ENCODE measurements at places on chromosomes 13 and 19. TPM values are rescaled to one million over a fixed set of nuclear protein-coding genes. Genes with fewer than 3 reads are reported as not detected.

The IL17D gene
- 2.4 TPM for total RNA-seq

DNA sequence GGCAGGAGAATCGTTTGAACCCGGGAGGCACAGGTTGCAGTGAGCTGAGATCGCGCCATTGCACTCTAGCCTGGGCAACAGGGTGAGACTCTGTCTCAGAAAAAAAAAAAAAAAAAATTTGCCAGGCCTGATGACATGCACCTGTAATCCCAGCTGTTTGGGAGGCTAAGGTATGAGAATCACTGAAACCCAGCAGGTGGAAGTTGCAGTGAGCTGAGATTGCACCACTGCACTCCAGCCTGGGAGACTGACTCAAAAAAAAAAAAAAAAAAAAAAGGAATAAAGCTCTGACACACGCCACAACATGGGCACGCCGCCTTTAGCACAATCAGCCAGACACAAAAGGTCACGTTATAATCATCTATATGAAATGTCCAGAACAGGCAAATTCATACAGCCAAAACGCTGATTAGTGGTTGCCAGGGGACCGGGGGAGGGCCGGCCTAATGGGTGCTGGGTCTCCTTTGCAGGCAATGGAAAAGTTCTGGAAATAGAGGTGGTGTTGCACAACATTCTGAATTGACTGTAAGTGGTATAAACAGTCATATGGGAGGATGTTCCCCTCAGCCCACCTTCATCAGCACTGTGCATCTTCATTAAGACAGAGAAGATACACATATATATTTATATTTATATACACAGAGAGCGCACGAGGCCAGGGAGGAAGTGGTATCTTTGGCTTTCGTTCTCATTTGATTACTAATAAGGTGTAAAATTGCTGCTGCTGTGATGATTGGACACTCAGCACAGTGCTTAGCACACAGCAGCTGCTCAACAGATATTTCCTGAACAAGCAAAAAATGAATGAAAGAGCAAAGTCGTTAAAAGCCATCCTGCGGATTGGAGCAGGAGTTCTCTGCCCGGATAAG lies 3.8 kb downstream of the HSPBP1 start:
- no peak for DNase-seq

The IQCN gene
- under 0.01 TPM for total RNA-seq

- no peak for DNase-seq
Observed at GRCh38 chr19:1999856-2000515, 15.5 kb downstream of the BTBD2 start.

The DENND1C gene
- not detected for total RNA-seq

- DNase-seq: peak; percentile 1
Observed at GRCh38 chr13:72864142-72865011, 82.4 kb downstream of the PIBF1 start.

The CEACAM8 gene
- not detected for total RNA-seq

The B3GNT3 gene
- total RNA-seq: 0.22 TPM

DNA sequence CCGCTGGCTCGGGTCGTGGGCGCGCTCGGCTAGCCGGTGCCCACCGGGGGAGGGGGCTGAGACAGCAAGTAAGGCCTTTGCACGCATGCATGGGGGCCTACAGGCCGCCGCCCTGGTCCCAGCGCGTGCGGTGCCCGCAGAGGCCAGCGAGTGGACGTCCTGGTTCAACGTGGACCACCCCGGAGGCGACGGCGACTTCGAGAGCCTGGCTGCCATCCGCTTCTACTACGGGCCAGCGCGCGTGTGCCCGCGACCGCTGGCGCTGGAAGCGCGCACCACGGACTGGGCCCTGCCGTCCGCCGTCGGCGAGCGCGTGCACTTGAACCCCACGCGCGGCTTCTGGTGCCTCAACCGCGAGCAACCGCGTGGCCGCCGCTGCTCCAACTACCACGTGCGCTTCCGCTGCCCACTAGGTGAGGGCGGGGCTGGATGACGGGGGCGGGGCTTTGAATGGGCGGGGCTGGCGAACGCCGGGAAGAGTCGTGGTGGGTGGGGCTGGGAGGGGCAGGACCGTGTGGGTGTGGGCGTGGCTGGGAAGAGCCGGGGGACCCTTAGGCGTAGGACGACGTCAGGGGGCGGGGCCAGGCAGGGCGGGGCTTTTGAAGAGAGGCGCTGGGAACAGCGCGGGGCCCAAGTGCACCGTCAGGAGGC lies 2.1 kb downstream of the CILP2 start:
- peak; percentile 29 for DNase-seq

The TMEM59L gene
- total RNA-seq: not detected

GRCh38 chr19:57651654-57651996 lies 17.1 kb upstream of the ZSCAN4 start:
- no peak for DNase-seq

GRCh38 chr19:55345101-55345817 lies 5.6 kb downstream of the KMT5C start:
- no peak for DNase-seq

DNA sequence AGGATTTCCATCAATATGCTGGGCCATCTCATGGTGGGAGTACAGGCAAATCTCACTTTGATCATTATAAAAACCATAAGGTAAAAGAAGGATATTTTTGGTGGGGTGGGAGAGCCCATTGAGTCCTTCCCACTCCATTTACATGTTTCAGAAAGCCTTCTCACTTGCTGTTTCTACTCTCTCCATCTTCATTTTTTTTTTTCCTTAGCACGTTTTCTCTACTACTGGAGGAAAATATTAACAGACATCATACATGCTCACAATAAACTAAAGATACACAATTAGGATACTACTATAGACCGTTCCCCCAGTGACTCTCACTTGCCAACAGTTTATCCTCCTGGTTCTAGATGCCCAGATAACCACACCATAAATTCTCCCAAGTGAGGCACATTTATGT lies 1.8 kb upstream of the AKAP8 start:
- DNase-seq: no peak

All from lung microvascular endothelial cell (primary cell).